CD4-positive, alpha-beta memory T cell (primary cell): ENCODE measurements at places on chromosomes 1 and 21. TPM values are rescaled to one million over a fixed set of nuclear protein-coding genes. Genes with fewer than 3 reads are reported as not detected.

The PODN gene
- not detected for total RNA-seq

DNA sequence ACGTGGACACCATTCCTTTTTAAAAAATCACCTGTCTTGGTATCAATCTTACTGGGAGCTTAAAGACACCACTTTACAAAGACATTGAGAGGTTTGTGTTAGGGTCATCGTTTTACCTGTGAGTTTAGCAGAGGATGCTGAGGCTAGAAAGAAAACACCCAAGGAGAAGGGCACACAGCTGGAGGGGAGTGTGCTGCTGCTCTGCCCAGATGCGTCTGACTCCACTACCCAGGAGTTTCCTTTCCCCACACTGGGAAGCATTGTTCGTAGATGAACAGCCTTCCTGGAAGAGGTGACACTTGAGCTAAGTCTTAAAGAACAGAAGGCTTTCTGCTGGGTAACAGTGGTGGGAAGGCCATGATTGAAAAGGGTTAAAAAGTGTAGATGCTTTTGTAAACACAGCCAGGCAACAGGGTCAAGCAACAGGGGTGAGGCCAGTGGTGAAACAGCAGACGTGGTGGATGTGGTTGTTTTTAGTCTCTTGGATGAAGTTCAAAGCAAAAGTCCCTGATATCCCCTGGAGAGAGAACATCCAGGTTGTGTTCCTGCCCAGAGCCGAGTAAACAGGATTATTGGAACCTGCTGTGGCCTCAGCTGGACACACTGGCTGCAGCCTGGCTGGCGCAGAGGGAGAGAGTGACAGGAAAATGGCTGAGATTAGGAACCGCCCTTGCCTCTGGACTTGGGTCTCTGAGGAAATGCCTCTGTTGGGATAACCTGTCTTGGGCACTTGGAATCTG lies 198.6 kb upstream of the JUN start:
- no peak overlapping the region for H3K27ac ChIP-seq
- peaks cover 19% of the 10 kb centered on the region for H3K4me1 ChIP-seq
- H3K27me3 ChIP-seq: no peaks in the 10 kb centered on the region
- no peaks in the 10 kb centered on the region for H3K36me3 ChIP-seq
- DNase-seq: no peak

GRCh38 chr1:204232526-204232925 lies 18.7 kb upstream of the GOLT1A start:
- no peaks in the 10 kb centered on the region for H3K4me1 ChIP-seq
- H3K36me3 ChIP-seq: no peaks in the 10 kb centered on the region
- DNase-seq: no peak
- no peak overlapping the region for H3K4me3 ChIP-seq
- no peak overlapping the region for H3K27ac ChIP-seq

GRCh38 chr1:42831273-42831672 lies 14.1 kb upstream of the SVBP start:
- DNase-seq: no peak
- H3K36me3 ChIP-seq: no peaks in the 10 kb centered on the region
- no peaks in the 10 kb centered on the region for H3K27me3 ChIP-seq
- H3K4me1 ChIP-seq: no peaks in the 10 kb centered on the region
- no peak overlapping the region for H3K27ac ChIP-seq

DNA sequence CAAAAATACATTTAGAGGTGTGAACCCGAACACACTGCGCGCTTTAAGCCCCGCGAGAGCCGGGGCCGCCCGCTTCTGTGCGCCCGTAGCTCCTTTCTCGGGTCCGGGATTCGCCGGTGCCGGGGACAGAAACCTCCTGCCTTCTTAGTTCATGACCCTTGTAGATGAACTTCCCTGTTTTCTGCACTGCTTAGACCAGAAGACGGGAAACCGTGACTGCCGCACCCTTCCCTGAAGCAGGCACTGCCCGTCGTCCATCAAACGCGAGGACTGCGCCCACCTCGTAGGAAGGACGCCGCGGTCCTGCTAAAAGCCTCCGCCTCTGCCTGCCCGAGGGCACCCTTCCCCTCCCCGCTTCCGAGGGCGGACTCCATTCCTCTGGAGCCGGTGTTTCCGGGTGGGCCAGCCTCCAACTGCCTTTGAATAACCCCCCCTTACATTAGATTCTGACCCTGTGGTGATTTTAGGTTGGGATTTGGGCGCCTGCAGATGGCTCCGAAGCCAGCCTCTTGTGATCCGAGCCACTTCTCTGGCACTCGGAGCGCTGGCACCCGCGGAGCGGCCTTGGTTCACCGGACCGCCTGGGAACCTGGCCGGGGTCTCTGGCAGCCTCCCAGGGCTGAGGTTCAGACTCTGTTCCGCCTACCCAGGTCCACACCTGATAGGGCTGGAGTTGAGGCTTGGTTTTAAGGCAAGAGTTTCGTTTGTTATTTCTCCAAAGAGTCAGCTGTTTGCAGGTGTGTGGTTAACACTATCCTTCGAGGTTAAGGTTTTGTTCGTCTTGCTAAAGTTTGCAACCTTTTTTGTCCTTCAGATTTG lies 1.2 kb upstream of the PTTG1IP start:
- peak overlapping the region; percentile 76 for H3K27ac ChIP-seq
- no peaks in the 10 kb centered on the region for H3K36me3 ChIP-seq
- H3K4me3 ChIP-seq: peak overlapping the region; percentile 37
- no peaks in the 10 kb centered on the region for H3K27me3 ChIP-seq
- DNase-seq: peak; percentile 58

DNA sequence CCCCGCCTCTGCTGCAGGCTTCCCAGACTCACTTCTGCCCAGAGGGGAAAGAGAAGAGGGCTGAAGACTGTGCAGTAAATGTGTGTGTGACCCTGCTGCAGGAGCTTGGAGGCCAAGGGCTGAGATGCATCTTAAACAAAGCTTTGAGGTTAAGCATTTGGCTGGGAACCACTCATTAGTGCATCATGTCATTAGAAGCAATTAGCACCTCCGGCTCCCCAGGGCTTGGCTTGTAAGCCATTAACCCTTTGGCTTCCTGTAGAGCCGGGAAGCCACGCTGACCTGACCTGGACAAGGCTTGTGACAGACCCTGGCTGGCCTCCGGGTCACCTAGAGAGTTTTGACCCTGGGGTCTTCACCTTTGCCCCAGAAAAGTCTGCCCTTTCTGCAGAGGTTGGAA lies 77.0 kb downstream of the CSMD2 start:
- H3K36me3 ChIP-seq: no peaks in the 10 kb centered on the region
- no peak overlapping the region for H3K27ac ChIP-seq
- H3K4me1 ChIP-seq: no peaks in the 10 kb centered on the region
- DNase-seq: no peak

GRCh38 chr1:94061513-94062443 lies 59.2 kb downstream of the ABCA4 start:
- no peak for DNase-seq
- H3K27ac ChIP-seq: no peak overlapping the region
- H3K4me1 ChIP-seq: no peaks in the 10 kb centered on the region
- no peak overlapping the region for H3K4me3 ChIP-seq

DNA sequence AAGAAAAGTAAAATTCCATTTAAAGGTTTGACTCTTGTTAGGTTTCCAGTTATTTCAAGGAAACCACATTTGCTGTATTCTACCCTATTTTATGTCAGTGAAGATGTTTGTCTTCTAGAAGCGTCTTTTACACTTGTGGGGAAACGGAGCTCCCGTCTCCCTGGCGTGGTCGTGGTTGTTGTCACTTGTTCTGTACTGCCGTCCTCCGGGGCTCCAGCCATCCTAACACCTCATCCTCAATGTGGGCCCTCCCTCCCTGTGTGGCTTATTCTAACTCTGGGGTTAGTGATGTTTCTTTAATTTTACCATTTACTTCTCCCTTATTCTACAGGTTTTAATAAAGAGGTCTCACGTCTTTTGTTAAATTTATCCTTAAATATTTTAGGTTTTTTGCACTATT lies 52.7 kb upstream of the DIP2A start:
- peaks cover 12% of the 10 kb centered on the region for H3K36me3 ChIP-seq
- no peak for DNase-seq
- H3K4me3 ChIP-seq: no peak overlapping the region

DNA sequence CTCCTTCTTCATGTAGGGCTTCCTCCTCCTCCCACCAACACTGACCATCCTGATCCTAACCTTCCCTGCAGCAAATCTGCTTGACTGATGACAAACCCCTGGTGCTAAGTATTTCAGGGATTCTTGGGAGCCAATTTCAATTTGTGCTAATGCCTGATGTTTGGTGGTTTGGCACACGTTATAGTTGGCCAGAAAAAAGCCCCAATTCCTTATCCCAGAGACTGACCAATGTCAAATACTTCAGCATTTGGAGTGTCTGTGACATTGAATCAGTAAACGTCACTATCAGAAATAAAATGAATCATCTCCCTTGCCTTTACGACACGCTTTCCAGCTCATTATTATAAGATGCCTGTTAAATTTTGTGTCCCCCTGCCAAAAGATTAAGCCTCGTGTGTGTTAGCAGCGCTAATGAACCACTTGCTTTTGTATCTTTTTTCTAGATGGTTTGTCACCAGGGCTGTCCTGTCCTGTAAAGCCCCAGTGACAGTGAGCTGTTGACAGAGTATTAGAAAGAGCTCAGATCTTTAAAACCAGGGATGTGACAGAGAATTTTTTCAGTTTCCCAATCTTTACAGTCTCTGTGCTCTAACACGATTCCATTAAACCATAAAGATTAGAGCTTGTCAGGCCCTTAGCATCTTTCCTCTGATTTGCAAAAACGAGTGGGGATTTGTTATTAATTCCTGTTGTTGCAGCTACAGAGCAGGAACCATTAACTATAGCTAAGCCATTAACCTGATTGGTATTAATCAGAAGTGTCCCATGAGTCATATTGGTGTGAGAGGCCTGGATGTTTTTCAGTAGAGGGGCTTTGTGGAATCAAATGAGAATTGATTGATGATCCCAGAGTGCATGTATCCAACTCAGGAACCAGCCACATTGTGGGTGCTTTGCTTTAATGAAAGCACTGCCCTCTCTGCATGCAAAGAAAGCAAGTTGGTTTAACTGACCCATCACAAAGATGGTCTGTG lies 665.1 kb upstream of the PLXNA2 start:
- DNase-seq: no peak
- H3K4me3 ChIP-seq: no peak overlapping the region
- no peaks in the 10 kb centered on the region for H3K36me3 ChIP-seq
- no peak overlapping the region for H3K27ac ChIP-seq

- no peaks in the 10 kb centered on the region for H3K27me3 ChIP-seq
- DNase-seq: no peak
- H3K36me3 ChIP-seq: no peaks in the 10 kb centered on the region
- no peak overlapping the region for H3K4me3 ChIP-seq
- H3K27ac ChIP-seq: peak overlapping the region; percentile 8
- H3K4me1 ChIP-seq: peaks cover 38% of the 10 kb centered on the region
These were observed 8.8 kb upstream of the NT5C1A start for GRCh38 chr1:39680751-39681150.

DNA sequence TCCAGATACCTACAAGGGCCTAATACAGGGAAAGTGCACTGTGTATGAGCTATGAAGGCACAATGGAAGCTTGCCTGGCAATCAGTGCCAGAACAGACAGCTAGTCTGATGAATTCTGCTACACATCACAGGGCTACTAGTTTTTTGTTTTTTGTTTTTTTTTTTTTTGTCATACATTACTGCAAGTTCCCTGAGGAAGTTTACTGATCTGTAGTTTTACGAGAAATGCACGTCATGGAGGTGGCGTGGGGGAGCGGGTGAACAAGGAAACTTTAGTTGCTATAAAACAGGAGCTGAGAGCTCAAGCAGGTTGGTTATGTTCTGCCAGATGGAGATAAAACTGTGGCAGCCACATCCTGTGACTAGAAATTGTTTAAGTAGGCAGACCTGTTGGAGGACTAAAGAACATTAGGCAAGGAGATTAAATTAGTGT lies 17.7 kb downstream of the PTPRC start:
- no peaks in the 10 kb centered on the region for H3K27me3 ChIP-seq
- DNase-seq: peak; percentile 83
- peak overlapping the region; percentile 93 for H3K27ac ChIP-seq
- H3K4me3 ChIP-seq: no peak overlapping the region
- H3K36me3 ChIP-seq: no peaks in the 10 kb centered on the region

DNA sequence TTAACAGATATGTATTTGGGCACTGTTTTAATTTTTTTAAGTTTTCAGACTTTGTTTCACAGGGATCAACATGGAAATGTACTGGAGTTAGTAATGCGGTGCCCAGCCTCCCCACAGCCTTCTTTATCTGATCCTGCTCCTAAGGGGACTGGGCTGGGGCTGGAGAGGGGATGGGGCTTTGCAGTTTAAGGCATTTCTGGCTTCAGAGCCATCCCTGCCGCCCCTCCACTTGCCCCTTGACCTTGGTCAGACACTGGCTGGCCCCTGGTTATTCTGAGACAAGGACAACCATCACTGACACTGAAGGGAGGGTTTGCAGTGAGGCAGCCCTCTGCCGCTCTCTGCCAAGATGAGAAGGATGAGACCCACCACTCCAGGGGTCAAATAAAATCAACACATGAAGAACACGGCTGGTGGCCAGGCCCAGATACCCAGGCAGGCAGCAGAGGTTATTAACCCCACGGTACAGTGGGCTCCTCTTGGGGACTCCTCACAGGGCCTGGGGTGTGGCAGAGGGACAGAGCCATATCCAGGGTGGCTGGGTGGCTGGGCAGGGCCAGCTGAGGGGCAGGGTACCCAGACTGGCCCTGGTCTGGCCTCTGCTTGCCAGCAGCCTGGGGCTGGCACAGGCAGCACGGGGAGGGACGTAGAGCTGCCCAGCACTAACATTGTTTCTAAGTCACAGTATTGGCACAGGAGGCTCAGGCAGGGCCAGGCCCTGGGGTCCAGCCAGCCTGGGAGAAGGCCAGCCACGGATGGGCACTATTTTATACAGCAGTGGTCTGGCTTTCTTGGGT lies 7.2 kb upstream of the UBE2U start:
- DNase-seq: no peak
- H3K36me3 ChIP-seq: no peaks in the 10 kb centered on the region
- no peak overlapping the region for H3K27ac ChIP-seq

DNA sequence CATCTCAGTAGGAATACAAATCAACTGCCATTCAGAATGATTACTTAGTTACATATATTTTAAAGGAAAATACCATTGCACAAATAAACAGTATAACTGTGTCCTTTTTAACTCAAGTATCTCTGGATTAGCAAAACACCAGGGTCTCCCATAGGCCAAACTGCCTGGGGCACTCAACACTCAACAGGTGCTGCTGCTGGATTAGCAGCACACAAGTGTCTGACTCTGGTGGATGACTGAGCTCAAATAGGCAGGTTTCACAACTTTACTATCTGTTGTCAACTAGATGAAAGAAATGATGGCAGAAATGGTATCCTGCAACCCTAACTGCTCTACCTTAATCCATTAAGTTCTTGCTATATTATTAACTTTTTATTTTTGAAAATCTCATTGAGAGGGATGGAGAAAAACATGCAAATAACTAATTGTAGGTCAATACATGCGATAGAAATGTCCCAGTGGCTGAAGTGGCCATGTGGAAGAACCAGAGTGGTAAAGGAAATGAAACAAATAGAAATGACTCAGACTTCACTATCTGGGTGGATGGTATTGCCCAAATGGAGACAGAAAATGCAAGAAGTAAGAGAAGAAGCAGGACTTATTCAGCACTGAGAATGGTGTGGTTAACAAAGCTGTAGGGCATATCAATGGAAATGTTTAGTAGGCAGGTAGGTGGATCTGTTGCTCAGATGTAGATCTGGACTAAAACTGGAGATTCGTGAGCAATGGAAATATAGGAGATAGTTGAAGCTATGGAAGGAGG lies 90.8 kb upstream of the CCDC190 start:
- no peak overlapping the region for H3K27ac ChIP-seq
- no peaks in the 10 kb centered on the region for H3K4me1 ChIP-seq
- no peak for DNase-seq
- H3K27me3 ChIP-seq: no peaks in the 10 kb centered on the region
